ENCODE measurements at places on chromosomes 1 and 21. TPM values are rescaled to one million over a fixed set of nuclear protein-coding genes. Genes with fewer than 3 reads are reported as not detected.

Gene ADAMTS1
- 39.4 TPM for total RNA-seq

Gene UTS2
- total RNA-seq, result not detected

Gene AQP10
- total RNA-seq, result not detected

Gene HPCAL4
- total RNA-seq, result not detected

Gene PKLR
- total RNA-seq, result 35.7 TPM

Gene ANGPTL1
- total RNA-seq, result 11.4 TPM

Gene THAP3
- 17.5 TPM for total RNA-seq

Gene WNT3A
- not detected for total RNA-seq

Gene UBE2G2
- total RNA-seq, result 116 TPM

Gene ZNF678
- total RNA-seq, result 3.9 TPM

Gene RHOC
- total RNA-seq, result 532 TPM

Gene CFHR5
- not detected for total RNA-seq

Gene CNKSR1
- 97.1 TPM for total RNA-seq

Gene CELA3A
- not detected for total RNA-seq

Gene SPAG17
- not detected for total RNA-seq

Gene SLC35D1
- total RNA-seq, result 33.4 TPM

Gene TDRD5
- 0.70 TPM for total RNA-seq

Gene ANGPTL3
- not detected for total RNA-seq

Gene RXRG
- not detected for total RNA-seq

Gene PINK1
- total RNA-seq, result 96.1 TPM

Gene ZNF691
- total RNA-seq, result 3.3 TPM

Gene C2CD2
- total RNA-seq, result 22.3 TPM

Gene KCNJ9
- not detected for total RNA-seq

Gene SLC37A1
- 193 TPM for total RNA-seq

Gene UBL4B
- total RNA-seq, result not detected

Gene PRDM15
- total RNA-seq, result 47.9 TPM

Gene NTMT2
- total RNA-seq, result not detected

Gene CCDC185
- total RNA-seq, result not detected

Gene S100A3
- not detected for total RNA-seq

Gene HSF2BP
- total RNA-seq, result 0.67 TPM

Gene HSPA6
- 0.35 TPM for total RNA-seq

Gene TNFRSF14
- total RNA-seq, result 260 TPM

Gene GPR157
- total RNA-seq, result 10.3 TPM

Gene GBP1
- total RNA-seq, result 19.7 TPM

Gene OR14K1
- total RNA-seq, result not detected

Gene BEND5
- total RNA-seq, result 18.2 TPM

Gene FALEC
- not detected for total RNA-seq

Gene TNFRSF4
- 1.6 TPM for total RNA-seq

Gene SGIP1
- total RNA-seq, result 14.9 TPM

Gene TAL1
- 3.6 TPM for total RNA-seq

Gene HES2
- total RNA-seq, result 4.9 TPM

Gene DIO1
- not detected for total RNA-seq

Gene FCRL6
- not detected for total RNA-seq

Gene GNAT2
- total RNA-seq, result not detected

Gene TMEM269
- total RNA-seq, result not detected

Gene SH2D2A
- total RNA-seq, result 6.5 TPM
